ENCODE measurements at places on chromosomes 4 and X.

- no peak for DNase-seq
These were observed 35.0 kb downstream of the NUDT11 start for GRCh38 chrX:51461053-51462044.

- no peak for DNase-seq
These were observed 5.3 kb downstream of the KIT start for GRCh38 chr4:54662901-54663585.

DNA sequence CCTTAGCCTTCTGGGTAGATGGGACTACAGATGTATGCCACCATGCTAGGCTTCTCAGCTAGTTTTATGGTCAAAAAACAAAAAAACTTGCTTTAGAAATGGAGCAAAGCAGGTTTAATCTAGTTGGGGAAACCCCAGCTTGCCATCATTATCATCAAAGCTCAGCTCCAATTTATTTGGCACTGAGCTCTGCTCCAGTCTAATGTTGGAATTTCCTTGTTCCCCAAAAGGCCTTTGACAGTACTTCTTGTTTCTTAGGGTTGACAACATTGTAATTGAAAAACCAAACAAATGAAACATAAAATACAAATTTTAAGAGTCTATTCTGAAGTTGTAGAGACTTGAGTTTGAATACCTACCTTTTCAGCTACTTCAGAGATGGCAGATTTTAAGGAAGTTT lies 48.0 kb downstream of the MRPL1 start:
- DNase-seq, result no peak

- no peak for DNase-seq
These were observed 77.6 kb downstream of the PRKG2 start for GRCh38 chr4:81137446-81137845.

- DNase-seq, result no peak
These were observed 18.2 kb upstream of the NKRF start for GRCh38 chrX:119624417-119624816.

DNA sequence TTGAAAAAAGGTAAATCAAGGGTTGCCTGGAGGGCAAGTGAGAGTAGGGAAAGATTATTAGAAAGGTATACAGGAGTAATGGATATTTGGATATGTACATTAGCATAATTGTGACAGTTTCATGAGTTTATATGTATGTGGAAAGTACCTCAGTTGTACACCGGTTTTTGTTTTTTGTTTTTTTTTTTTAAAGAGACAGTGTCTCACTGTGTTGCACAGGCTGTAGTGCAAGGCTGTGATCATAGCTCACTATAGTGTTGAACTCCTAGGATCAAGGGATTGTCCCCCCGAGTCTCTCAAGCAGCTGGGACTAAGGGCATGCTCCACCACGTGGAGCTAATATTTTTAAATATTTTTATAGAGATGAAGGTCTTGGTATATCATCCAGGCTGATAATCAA lies 15.3 kb upstream of the HPGD start:
- no peak for DNase-seq

GRCh38 chr4:184097241-184097605 lies 120.5 kb downstream of the ENPP6 start:
- no peak for DNase-seq
